ENCODE measurements at places on chromosomes 16 and 17. TPM values are rescaled to one million over a fixed set of nuclear protein-coding genes. Genes with fewer than 3 reads are reported as not detected.

GRCh38 chr16:86576591-86577313 lies 1.6 kb upstream of the FOXL1 start:
- no peak for DNase-seq

DLX3 gene
- total RNA-seq = not detected

DNA sequence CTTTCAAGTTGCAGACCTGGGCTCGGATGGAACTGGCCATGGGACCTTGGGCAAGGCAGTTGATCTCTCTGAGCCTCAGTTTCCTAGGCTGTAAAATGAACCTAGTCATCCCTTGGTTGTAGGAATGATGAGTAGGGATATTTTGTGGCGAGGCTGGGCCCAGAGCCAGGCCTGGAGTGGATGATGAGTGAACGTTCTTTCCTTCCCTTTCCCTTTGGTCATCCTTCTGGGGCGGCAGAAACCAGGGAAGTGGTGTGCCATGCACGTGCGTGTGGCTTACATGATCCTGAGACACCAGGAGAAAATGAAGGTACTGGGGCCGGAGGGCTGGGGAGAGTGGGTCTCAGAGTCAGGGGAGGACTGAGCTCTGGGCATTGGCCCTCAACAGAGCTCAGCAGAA lies 8.4 kb downstream of the FBRS start:
- no peak for DNase-seq

DNA sequence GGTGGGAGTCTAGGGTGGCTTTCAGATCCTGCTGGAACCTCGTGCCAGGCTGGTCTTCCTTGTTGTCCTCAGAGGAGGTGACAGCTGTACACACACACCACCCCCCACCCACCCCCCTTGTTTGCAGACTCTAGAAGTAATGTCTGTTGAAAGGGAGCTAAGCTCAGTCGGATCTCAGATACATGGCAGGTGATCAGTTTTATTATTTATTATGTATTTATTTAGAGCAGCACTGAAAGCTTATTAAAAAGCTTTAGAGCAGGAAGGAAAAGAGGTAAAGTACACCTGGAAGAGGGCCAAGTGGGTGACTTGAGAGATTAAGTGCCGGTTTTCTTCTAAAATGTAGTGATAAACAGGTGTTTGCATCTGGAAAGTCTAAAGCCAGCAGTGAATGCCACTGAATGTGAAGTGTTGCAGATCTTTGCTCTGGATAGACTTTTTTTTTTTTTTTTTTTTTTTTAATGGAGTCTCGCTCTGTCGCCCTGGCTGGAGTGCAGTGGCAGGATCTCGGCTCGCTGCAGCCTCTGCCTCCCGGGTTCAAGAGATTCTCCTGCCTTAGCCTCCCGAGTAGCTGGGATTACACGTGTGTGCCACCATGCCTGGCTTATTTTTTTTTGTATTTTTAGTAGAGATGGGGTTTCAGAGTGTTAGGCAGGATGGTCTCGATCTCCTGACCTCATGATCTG lies 40.2 kb downstream of the FOXK2 start:
- DNase-seq = no peak

- DNase-seq = no peak
Measured at GRCh38 chr17:48892940-48893645, 506 bp downstream of the ATP5MC1 start.

DNA sequence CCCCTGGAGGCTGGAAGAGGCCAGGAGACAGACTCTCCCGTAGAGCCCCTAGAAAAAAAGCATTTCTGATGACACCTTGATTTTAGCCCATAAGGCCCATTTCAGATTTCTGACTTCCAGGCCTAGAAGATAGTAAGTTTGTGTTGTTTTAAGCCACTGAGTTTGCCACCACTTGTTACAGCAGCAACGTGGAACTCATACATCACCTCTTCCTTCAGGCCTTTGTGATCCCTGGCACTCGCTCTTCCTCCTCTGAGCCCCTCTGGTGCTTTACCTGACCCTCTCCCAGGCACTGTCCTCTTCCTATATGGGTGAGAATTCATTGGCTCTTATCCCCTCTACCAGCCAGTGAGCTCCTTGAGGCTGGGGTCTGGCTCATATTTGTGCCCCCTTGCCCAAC lies 18.7 kb upstream of the KRT19 start:
- no peak for DNase-seq

- DNase-seq = no peak
Measured at GRCh38 chr16:11892761-11893160, 23.0 kb downstream of the GSPT1 start.

DNA sequence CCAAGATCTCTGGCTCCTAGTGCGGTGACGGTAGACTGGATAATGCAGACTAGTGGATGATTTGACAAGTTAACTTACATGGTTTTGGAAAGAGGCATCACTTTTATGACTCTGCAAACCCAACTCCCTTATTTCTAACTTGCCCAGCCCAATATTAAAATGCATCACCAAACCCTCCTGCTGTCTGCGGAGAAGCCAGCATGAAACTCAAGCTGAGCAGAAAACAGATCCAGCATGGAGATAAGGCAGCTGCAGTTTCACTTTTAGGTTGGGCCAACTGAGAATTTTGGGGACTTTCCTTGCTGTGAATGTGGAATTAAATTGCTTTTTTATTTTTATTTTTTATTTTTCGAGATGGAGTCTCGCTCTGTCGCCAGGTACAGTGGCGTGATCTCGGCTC lies 27.8 kb downstream of the CDH1 start:
- DNase-seq = no peak

PRSS8 gene
- total RNA-seq = not detected

- no peak for DNase-seq
Measured at GRCh38 chr16:12191102-12191501, 214.6 kb downstream of the SNX29 start.

VTN gene
- 82.4 TPM for total RNA-seq

GRCh38 chr16:58530179-58530578 lies 14.9 kb downstream of the SETD6 start:
- DNase-seq = no peak

KRTAP4-6 gene
- not detected for total RNA-seq

MYH8 gene
- not detected for total RNA-seq

DNA sequence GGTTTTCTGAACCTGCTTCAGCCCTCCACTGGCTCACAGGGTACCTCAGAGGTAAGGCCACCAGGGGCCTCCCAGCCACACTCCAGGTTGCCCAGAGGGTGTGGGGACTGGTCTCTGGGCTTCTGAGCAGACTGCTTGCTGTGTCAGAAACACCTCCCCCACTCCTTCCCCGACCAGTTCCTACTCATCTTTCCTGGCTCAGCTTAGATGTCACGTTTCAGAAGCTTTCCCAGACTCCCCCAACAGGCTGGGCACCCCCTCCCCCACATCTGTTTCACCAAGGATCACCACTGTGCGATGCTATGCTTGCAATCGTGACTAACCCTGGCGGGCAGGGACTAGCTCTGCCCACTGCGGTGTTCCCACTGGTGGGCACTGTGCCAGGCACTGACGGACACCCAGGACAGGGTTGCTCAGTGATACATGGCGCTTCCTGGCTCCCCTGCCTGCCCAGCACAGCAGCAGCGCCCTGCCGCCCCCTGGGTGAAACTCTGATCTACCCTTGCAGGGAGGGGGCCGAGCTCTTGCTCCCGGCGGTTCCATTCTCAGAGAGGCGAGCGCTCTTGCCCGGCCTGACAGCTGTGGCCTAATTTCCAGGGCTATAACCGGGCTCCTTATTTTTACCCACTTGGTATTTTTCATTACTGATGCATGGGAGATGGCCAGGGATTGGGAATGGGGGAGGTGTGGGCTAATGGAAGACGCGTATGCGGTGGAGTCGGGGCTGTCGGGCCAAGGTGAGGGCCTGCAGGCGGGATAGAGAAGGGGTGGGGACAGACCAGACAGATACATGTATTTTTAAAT lies 29.4 kb upstream of the MTSS2 start:
- DNase-seq = peak; percentile 91

DNA sequence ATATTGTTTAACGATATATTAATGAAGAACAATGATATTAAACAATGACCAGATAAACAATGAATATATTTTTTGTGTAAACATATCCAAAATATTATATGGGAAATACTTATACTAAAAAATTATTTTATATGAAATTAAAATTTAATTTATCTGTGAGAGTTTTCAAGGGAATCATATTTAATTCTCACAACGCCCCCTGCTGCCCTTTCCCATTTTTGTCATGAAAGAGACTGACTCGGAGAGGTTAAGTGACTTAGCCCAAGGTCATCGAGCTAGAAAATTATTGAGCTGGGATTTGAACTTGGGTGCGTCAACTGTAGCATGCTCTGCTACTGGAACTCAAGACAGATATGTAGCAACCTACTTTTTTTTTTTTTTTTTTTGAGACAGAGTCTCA lies 7.2 kb upstream of the MYCBPAP start:
- no peak for DNase-seq

DNA sequence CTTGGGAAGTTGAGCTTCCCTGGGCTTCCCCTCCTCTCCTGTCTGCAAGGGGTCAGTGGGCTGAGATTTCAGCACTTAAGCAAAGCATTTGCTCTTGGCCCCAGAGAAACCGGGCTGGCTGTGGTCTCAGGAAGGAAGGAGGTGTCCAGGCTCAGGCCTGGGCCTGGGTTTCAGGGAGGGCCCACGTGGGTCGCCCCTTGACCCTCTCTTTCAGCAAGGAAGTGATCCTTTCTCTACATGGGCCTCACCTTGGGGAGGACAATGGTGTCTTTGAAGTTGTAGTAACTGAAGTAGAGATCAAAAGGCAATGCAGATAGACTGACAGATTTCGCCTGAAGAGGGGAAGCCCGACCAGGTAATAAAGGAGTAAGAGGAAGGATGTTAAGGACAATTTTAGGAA lies 2.7 kb downstream of the NOD2 start:
- no peak for DNase-seq

GPR179 gene
- not detected for total RNA-seq

DNA sequence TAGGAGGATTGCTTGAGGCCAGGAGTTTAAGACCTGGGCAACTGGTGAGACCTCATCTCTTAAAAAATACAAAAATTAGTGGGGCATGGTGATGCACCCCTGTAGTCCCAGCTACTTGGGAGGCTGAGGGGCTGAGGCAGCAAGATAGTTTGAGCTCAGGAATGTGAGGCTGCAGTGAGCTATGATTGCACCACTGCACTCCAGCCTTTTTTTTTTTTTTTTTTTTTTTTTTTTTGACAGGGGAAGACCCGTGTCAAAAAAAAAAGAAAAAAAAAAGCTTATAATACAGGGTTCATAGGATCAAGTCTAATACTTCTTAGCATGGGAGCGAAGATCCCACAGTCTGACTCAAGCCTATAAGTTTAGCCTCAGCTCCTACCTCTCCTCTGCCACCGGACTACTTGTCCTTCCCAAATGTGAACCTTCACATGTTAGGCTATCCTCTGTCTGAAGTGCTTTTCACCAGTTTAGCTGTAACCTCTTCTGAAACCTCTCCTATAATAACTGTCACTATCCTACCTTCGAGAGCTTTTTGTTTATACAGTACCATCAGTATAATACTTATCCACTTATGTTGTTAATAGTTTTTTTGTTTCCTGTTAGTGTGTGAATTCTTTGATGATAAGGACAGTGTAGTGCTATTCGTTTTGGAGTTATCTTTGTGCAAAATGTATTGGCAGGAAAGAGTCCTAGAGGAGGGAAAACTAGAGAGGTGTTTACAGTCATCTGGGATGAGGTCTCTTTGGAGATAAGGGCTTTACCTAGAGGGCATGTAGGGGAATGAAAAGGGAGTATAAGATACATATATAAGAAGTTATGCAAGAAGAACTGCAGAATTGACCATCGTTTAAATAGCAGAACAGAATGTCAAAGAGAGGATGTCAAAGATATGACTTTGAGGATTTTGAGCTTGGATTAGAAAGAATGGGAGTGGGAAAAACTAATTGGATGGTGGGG lies 15.5 kb downstream of the CPD start:
- no peak for DNase-seq

EPN2 gene
- 45.9 TPM for total RNA-seq

- DNase-seq = peak; percentile 36
Measured at GRCh38 chr16:12062343-12063003, 85.9 kb downstream of the SNX29 start.

DNA sequence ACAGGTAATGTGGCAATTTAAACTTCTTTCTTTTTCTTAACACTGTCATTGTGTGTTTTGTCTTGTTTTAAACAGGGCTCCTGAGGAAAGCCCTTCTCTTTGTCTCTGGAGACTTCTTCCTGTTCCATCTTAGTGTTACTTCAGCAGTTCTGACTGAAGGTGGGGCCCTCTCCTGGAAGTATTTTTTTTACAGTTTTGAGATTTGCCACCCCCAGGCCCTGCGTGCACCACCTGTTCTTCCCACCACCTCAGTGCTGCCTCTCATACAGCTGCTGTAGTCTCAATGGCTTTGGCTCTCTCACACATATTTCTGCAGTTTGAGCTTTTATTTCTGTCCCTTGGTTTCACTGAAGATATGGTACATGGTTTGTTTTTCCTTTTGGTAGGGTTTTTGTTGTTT lies 52.5 kb upstream of the ALDH3A1 start:
- DNase-seq = no peak

NEUROD2 gene
- total RNA-seq = not detected

DNA sequence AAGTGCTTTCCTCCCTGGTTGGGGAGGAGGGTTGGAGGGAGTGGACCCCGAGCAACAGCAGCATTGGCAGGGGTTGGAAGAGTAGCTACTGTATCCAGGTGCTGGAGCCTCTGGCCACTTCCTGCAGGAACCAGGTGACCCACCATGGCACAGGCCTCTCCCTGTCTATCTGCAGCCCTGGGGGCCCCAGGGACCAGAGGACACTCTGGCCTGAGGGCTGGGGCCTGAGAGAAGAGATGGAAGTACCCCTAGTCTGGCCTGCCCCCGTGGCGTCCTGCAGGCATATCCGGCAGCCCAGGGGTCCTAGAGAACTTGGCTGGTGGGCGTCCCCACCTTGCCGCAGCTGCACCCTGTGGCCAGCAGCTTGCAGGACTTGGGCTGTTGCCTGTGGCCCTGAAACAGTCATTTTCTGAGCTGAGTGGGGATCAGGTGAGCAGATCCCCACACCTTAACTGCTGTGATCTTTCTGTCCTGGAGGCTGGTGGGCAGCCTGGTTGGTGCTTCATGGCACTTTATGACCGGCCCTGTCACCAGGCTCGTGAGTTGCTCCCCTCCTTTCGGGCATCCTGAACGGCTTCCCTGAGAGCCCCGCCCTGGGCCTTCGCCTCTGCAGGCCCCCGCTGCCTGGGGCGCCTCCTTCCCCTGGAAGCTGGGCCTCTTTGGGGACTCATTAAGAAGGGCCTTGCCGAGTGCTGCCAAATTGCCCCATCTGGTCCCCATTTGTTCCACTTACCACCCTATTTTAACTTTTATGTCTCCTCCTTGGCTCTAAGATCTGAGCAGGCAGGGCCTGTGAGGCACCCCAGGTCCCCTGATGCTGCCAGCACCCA lies 298.6 kb downstream of the SEC14L1 start:
- DNase-seq = no peak

All from omental fat pad (tissue), 4 donors.